ENCODE measurements at places on chromosomes 13 and 19. TPM values are rescaled to one million over a fixed set of nuclear protein-coding genes. Genes with fewer than 3 reads are reported as not detected.

GRCh38 chr13:71149498-71150363 is 717.3 kb downstream of the DACH1 start:
- no peaks in the 10 kb centered on the region for H3K4me1 ChIP-seq
- H3K4me3 ChIP-seq = no peak overlapping the region
- H3K36me3 ChIP-seq = no peaks in the 10 kb centered on the region
- no peaks in the 10 kb centered on the region for H3K27me3 ChIP-seq
- DNase-seq = no peak
- no peak overlapping the region for H3K27ac ChIP-seq

DNA sequence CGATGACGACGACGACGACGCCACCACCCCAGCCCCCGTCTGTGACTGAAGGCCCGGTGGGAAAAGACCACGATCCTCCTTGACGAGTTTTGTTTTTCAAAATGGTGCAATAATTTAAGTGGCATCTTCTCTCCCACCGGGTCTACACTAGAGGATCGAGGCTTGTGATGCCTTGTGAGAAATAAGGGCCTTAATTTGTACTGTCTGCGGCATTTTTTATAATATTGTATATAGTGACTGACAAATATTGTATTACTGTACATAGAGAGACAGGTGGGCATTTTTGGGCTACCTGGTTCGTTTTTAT is 2.5 kb downstream of the KLF2 start:
- no peak overlapping the region for H3K4me3 ChIP-seq
- H3K27me3 ChIP-seq = no peaks in the 10 kb centered on the region
- H3K4me1 ChIP-seq = no peaks in the 10 kb centered on the region
- DNase-seq = no peak
- H3K36me3 ChIP-seq = no peaks in the 10 kb centered on the region
- peak overlapping the region; percentile 78 for H3K27ac ChIP-seq

DNA sequence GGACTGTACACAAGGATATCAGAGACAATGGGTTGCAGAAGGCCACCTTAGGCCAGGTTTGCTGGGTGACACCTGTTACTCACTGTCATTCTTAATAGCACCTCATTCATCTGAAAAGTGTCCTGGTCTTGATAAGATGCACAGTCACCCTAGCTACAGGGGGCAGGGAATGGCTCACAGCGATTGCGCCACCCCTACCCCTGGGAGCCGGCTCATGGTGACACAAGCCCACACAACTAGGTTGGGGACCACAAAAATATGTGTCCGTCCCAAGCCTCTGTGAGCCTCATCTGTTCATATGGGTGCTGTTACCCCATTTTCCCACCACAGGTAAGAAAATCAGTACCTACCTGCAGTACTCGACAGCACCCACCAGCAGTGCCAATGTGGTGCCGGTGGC is 23.4 kb downstream of the MED26 start:
- H3K27ac ChIP-seq = no peak overlapping the region
- no peaks in the 10 kb centered on the region for H3K4me1 ChIP-seq
- H3K36me3 ChIP-seq = no peaks in the 10 kb centered on the region
- DNase-seq = no peak

DNA sequence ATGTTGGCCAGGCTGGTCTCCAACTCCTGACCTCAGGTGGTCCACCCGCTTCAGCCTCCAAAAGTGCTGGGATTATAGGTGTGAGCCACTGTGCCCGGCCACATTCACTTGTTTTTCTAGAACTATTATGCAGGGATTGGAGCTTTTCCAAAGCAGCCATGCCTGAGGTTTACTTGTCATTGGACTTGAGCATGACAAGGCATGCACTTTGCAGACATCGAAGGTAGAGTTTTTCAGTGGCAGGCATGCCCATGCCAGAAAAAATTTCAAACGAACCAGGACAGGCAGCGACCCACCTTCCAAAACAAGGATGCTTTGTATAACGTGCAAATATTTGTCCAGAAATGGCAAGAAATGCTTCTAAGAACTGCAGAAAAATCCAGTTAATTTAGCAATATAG is 17.7 kb downstream of the PNMA8A start:
- peak overlapping the region; percentile 11 for H3K27ac ChIP-seq
- peak; percentile 9 for DNase-seq
- H3K4me1 ChIP-seq = peaks cover 4% of the 10 kb centered on the region
- no peaks in the 10 kb centered on the region for H3K36me3 ChIP-seq

DNA sequence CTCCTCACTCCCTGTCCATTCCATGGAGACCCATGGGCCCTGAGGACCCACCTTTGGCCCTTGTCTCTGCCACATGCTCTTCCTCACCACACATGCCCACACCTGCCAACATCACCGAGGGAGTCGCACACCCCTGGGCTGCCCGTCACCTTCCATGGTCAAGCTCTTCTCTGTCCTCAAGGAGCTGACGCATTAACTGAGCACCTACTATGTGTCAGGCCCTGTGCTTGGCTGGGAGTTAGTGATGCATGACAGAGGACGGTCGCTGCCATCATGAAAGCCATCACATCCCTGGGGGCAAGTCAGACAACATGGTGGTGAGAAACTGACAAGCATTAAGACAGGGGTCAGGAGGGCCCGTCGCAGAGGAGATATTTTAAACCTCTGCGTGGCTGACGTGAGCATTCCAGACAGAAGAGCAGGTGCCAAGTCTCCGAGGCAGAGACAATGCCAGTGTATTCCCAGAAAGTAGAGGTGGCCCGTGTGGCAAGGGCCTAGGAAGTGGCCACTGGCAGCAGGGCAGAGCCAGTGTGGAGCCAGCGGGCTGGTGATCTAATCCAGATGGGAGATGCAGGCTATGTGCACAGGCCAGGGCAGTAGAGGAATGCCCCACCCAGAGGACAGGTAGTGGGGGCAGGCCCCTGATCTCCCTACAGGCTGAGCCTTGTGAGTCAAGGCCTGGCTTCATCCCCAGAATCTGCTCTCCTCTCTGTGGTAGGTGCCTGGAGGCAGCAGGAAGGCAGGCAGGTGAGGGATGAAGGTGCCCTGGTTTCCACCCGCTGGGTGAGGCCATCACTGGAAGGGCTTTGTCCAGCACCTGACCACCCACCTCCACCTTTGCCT is 21.2 kb downstream of the ELAVL1 start:
- no peak overlapping the region for H3K27ac ChIP-seq
- DNase-seq = no peak
- H3K4me1 ChIP-seq = no peaks in the 10 kb centered on the region
- no peak overlapping the region for H3K4me3 ChIP-seq
- H3K27me3 ChIP-seq = no peaks in the 10 kb centered on the region
- H3K36me3 ChIP-seq = peaks cover under 1% of the 10 kb centered on the region

GRCh38 chr19:14544977-14545715 is 15.8 kb downstream of the TECR start:
- H3K36me3 ChIP-seq = no peaks in the 10 kb centered on the region
- H3K27me3 ChIP-seq = no peaks in the 10 kb centered on the region
- no peak overlapping the region for H3K27ac ChIP-seq
- DNase-seq = no peak
- H3K4me1 ChIP-seq = no peaks in the 10 kb centered on the region

GRCh38 chr19:50309396-50310125 is 19.6 kb downstream of the KCNC3 start:
- H3K4me1 ChIP-seq = no peaks in the 10 kb centered on the region
- DNase-seq = peak; percentile 72
- H3K27me3 ChIP-seq = no peaks in the 10 kb centered on the region
- no peak overlapping the region for H3K4me3 ChIP-seq
- H3K36me3 ChIP-seq = no peaks in the 10 kb centered on the region

GRCh38 chr13:76944456-76944855 is 3.9 kb upstream of the ACOD1 start:
- H3K36me3 ChIP-seq = no peaks in the 10 kb centered on the region
- no peak for DNase-seq

- peaks cover 1% of the 10 kb centered on the region for H3K36me3 ChIP-seq
- H3K27me3 ChIP-seq = no peaks in the 10 kb centered on the region
- no peak overlapping the region for H3K27ac ChIP-seq
- H3K4me1 ChIP-seq = no peaks in the 10 kb centered on the region
Observed at GRCh38 chr19:43667876-43668405, 2.0 kb downstream of the PLAUR start.

- no peak for DNase-seq
- no peaks in the 10 kb centered on the region for H3K27me3 ChIP-seq
- H3K4me3 ChIP-seq = no peak overlapping the region
- H3K36me3 ChIP-seq = no peaks in the 10 kb centered on the region
Observed at GRCh38 chr13:54433493-54434206, 1405.0 kb downstream of the OLFM4 start.

DNA sequence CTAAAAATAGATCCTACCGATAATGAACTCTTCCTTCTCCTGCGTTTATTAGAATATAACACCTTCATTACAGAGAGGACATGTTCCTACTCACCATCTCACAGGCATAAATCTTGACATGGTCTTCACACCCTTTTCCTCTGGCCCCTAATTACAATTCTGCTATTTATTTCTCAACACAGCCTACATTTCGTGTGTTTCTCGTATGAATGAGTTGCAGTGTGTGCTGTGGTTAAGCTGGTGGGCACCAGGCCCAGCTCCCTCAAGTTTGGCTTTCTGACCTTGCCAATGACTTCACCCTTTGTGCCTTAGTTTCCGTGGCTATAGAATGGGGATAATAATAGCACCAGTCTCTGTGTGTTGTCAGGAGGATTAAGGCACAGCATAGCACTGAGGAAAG is 12.3 kb upstream of the KATNAL1 start:
- H3K4me3 ChIP-seq = no peak overlapping the region
- no peaks in the 10 kb centered on the region for H3K27me3 ChIP-seq
- no peak overlapping the region for H3K27ac ChIP-seq
- no peaks in the 10 kb centered on the region for H3K36me3 ChIP-seq
- no peak for DNase-seq
- no peaks in the 10 kb centered on the region for H3K4me1 ChIP-seq

DNA sequence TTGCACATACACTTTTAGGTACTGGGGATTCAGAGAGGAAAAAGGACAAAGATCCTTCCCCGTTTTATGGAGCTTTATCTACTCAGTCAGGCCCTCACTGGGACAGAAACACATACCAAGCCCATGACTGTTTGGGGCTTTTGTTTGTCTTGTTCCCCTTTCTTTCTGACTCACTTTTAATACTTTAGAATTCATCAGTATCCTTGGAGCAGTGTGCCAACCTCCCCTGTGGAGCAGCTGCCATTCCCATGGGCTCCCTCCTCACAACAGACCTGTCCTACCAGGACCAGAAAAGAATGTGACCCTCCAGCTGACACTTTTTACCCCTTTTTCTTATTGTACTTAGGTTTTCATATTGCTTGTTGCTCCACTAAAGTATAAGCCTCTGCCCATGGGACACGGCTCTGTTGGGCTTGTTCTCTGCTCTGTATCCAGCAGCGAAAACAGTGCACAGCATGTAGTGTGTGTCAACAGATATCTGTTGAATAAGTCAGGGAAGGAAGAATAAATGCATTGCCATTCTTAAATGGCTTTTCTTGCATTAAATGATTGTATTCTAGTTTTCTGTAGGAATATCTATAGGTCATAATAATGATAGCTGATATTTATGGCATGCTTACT is 431.1 kb downstream of the EFNB2 start:
- H3K36me3 ChIP-seq = no peaks in the 10 kb centered on the region
- no peaks in the 10 kb centered on the region for H3K4me1 ChIP-seq
- no peak overlapping the region for H3K4me3 ChIP-seq
- no peaks in the 10 kb centered on the region for H3K27me3 ChIP-seq
- H3K27ac ChIP-seq = no peak overlapping the region

GRCh38 chr13:49540552-49540951 is 44.8 kb downstream of the PHF11 start:
- H3K27me3 ChIP-seq = no peaks in the 10 kb centered on the region
- no peak for DNase-seq
- H3K4me1 ChIP-seq = no peaks in the 10 kb centered on the region
- H3K27ac ChIP-seq = no peak overlapping the region
- H3K36me3 ChIP-seq = peaks cover 2% of the 10 kb centered on the region

DNA sequence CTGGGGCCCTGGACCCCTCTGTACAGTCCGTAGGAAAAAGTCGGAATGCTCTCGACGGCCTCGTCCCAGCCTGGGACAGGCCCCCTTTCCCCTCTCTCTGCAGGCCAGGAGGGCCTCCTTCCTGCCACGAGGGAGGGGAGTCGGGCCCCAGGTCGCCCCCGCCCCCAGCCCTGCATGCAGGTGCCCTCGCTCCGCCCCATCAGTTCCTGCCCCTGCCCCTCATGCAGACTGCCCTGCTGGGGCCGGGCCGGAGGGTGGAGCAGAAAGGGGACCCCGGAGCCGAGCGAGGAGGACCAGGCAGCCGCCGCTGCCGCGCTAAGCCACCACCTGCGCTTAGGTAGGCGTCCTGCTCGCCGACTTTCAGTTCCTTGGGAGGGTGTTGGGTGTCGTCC is 7.3 kb downstream of the LYL1 start:
- H3K4me1 ChIP-seq = no peaks in the 10 kb centered on the region
- H3K27me3 ChIP-seq = no peaks in the 10 kb centered on the region
- DNase-seq = no peak
- no peak overlapping the region for H3K4me3 ChIP-seq
- no peak overlapping the region for H3K27ac ChIP-seq

DNA sequence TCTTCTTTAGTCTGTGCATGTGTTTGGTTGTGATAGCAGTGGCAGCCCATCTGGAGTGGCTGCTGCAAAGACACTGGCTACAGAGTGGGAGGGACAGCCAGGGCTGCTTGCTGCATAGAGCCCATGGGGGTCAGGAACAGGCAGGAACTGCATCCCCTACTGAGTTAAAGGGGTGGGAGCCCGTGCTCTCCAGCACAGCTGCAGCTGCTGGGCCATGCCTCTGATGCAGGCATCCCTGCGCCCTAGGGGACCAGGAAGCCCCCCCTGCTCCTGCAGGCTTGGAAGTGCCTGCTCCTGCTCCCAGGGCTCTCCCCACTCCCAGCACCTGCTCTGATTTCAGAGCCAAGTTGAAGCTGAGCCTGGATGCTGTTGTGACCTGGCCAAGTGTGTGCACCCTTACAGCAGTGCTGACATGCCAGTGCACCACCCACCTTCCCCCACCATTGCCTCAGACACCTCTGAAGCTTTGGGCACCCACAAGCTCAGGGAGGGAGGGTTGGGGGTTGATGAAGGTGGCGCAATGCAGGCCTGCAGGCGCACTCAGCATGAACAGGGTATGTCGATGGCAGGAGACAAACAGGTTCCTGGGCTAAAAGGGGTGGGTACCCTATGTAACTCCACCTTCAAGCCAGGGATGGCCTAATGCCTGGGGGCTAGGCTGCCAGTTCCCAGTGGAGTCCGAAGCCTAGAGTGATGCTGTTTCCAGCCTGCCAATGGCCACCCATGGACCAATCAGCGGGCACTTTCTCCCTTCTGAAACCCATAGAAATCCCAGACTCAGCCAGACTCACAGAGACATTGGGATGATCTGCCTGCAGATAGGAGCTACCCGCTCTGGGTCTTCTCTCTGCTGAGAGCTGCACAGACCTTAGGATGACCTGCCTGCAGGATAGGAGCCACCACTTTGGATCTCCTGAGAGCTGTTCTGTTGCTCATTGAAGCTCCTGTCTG is 919.9 kb upstream of the MIR17HG start:
- H3K36me3 ChIP-seq = no peaks in the 10 kb centered on the region
- H3K27ac ChIP-seq = no peak overlapping the region
- no peaks in the 10 kb centered on the region for H3K27me3 ChIP-seq
- no peak overlapping the region for H3K4me3 ChIP-seq

The NCAN gene
- total RNA-seq = not detected

The DIAPH3 gene
- 7.5 TPM for total RNA-seq

The ZNF154 gene
- 2.3 TPM for total RNA-seq

The LHB gene
- total RNA-seq = 0.84 TPM

The AMH gene
- total RNA-seq = 1.5 TPM

All from aorta (tissue), 5 donors.